ENCODE measurements at places on chromosomes 12 and 14.

DNA sequence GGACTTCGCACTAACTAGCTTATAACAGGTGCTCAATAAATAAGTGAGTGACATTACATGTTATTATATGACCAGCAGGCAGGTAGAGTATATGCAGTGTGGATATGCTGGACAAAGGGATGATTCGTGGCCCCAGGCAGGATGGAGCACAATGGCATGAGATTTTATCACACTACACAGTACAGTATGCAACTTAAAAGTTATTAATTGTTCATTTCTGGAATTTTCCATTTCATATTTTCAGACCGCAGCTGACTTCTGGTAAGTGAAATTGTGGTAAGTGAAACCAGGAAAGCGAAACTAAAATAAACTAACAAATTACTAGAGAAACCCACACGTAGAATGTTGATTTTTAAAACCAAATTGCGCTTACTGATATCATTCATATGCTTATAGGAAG lies 3.3 kb downstream of the PARP11 start:
- DNase-seq, result no peak

GRCh38 chr14:104593241-104593701 lies 11.3 kb downstream of the TMEM179 start:
- DNase-seq, result no peak

- DNase-seq, result no peak
Measured at GRCh38 chr14:38973083-38973700, 129.8 kb downstream of the SEC23A start.

GRCh38 chr14:73924337-73924736 lies 25.6 kb downstream of the FAM161B start:
- no peak for DNase-seq

- DNase-seq, result no peak
Measured at GRCh38 chr14:97802430-97803373, 1005.5 kb downstream of the VRK1 start.

DNA sequence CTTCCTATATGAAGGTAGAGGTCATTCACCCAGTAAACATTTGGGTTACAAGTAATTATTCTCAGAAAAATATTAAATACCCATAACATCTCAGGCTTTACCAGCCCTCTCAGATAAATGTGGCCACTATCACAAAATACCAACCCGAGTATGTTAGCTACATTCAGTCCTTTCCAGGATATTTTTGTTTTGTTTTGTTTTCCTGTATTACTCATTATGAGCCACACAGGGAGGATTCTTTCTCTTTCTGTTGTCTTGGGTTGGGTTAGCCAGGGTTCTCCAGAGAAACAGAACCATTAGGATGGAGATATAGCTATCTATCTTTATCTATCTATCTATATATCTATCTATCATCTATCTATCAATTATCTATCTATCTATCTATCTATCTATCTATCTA lies 947.6 kb upstream of the MDGA2 start:
- DNase-seq, result no peak

DNA sequence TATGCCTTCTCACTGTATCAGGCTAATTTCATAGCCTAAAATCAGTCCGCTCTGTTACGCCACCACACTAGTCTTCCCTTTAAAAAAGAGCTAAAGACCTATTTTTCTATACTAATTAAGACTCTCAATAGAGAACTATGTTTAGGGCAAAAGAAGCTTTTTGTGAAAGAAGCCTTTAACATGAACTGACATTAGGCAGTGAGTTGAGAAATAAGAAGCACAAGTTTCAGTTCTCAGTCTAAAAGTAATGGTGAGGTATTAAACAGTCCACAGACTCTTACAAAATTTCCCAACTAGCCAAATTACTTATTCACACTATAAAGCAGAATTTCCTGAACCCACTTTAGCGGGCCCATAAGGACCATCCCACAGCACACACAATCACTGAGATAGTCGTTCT lies 93.7 kb downstream of the SOX5 start:
- no peak for DNase-seq

DNA sequence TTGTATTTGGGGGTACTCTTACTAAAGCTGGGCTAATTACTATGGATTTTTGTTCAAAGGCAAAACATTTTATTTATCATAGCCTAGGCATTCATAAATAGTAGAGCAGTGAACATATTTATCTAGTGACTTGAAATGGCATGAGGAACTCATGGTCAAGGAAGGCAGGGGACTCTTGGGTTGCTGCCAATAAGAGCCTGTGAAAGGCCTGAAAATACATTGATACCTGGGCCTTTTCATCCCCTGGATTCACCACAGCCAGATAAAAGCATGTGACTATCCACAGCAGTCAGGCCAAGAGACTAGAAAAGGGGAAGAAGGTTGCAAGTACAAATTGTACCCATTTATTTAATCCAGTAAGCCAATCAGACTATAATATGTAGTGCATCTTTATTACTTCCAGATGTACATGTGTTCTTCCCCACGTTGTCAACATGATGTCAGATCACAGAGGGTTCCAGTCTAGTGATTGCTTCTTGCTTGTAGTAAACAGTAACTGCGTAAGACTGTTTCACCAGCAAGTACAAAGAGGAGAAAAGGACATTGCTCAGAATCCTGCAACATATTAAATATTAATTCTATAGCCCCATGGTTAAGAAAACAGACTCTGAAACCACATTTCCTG lies 409.7 kb downstream of the NOVA1 start:
- no peak for DNase-seq

- DNase-seq, result no peak
Measured at GRCh38 chr14:73209953-73210352, 27.4 kb upstream of the PAPLN start.

GRCh38 chr12:59181196-59181777 lies 261.0 kb upstream of the LRIG3 start:
- DNase-seq, result no peak

DNA sequence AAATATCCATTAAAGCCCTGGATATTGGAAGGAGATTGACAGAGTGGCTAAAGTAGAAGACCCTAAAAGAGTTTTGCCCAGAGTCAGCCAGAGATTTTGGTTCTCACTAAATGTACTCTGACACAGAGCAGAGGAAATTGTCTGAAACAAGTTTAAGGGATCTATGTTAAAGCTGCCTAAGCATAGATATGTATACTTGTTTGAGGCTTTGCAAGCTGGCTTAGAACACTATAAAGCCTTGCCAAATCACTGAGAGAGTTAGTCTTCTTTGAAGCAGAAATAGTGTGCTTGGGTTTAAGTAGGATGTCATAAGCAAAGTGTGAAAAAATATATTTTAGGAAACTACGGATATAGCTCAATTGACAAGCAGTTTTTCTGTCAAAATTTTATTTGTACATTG lies 653.5 kb downstream of the FSCB start:
- DNase-seq, result no peak

- DNase-seq, result no peak
Measured at GRCh38 chr12:124601706-124602105, 34.3 kb upstream of the NCOR2 start.

GRCh38 chr14:44204061-44204835 lies 302.8 kb downstream of the FSCB start:
- no peak for DNase-seq

GRCh38 chr12:9648701-9649531 lies 20.6 kb upstream of the CLEC2D start:
- DNase-seq, result no peak

GRCh38 chr12:57627501-57628279 lies 5.3 kb downstream of the B4GALNT1 start:
- DNase-seq, result peak; percentile 56

DNA sequence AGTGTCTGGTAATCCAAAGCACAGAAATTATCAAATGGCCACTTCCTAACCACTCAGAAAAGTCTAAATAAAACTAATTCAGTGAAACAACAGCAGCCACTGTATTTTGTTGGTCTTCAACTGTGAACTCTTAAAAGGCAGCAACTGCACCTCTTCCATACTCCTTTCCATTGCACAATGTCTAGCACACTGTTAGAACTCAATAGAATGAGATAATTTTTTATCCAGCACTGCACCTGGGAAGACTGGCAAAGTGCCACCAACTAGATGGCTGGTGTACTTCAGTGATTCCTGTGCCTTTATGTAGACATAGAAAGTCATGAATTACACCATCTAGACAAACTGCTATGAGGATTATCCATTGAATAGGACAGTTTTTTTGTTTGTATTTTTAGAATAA lies 26.2 kb downstream of the LGR5 start:
- DNase-seq, result no peak

GRCh38 chr14:100374270-100374669 lies 51.1 kb downstream of the SLC25A47 start:
- DNase-seq, result no peak

DNA sequence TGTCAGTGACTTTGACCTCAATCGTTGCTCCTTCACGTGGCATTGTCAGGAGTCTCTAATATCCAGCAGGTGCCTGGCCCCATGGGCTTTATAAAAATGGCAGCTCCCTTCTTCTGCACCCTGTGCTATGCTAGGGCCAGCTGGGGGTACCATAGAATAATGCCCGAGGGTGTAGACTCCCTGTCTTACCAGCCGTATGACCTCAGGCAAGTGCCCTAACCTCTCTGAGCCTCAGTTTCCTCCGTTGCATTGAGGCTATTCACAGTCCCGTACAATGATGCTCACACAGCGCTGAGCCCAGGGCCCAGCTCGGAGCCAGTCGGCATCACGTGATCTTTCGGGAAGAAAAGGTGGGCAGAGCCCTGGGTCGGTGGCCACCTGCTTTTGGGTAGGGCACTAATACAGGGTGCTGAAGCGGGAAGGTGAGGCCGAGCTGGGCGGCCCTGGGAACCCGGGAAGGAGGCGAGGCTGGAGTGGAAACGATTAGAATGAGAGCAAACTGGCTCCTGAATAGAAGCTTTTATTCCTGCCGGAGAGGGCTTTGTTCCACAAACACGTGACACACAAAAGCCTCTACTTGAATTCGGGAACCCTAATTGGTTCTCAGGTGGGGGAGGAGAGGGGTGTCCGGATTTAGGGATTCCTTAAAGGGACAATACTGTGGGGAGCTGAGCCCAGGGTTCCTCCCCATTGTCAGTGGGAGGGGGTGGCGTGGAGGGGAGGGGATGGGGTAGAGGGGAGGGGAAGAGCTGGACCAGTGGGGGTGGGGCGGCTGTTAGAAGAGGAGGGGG lies 19.9 kb upstream of the MSI1 start:
- no peak for DNase-seq

DNA sequence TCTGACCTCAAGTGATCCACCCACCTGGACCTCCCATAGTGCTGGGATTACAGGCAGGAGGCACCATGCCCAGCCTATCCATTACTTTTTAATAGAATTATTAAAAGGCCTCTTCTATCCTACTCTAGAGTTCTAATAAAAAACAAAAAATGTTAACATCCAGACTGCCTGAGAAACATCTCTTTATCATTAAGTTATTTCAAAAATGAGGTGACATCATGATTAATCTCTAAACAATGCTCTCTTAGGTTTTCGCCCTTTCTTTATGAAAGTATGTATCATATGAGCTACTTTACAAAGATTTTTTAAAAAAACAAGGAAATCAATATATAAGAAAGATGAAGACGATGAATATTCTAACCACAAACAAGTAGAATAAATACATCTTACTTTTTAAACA lies 52.6 kb downstream of the FGD6 start:
- no peak for DNase-seq

GRCh38 chr12:113152835-113153814 lies 3.6 kb downstream of the CFAP73 start:
- peak; percentile 72 for DNase-seq

GRCh38 chr12:51836041-51836826 lies 12.3 kb downstream of the FIGNL2 start:
- no peak for DNase-seq

GRCh38 chr12:117036547-117036946 lies 62.7 kb downstream of the TESC start:
- DNase-seq, result no peak

GRCh38 chr14:57266065-57266464 lies 2.6 kb downstream of the EXOC5 start:
- no peak for DNase-seq

DNA sequence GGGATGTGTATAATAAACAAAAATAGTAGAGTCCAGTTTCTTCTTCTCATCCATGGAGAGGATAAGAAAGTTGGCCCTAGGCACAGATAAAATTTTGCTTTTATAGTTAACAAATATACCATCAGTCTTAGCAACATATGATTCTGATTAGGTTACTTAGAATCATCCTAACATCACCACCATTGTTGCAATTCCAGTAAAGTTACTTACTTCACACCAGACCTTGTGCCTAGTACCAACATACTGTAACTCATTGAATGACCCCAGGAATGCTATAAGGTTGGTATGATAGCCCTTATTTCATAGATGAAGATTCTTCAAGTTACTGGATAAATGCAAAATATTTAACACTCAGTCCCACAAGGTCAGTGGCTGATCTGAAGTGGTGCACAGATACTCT lies 183.8 kb upstream of the ATP2B1 start:
- DNase-seq, result no peak

All from stimulated activated CD8-positive, alpha-beta memory T cell treated with anti-CD3 and anti-CD28 coated beads, Interleukin-4, amount 100 ng/mL, for 48 hours (primary cell).